T-helper 2 cell (primary cell): ENCODE measurements at places on chromosomes 6 and 20.

- DNase-seq: no peak
Observed at GRCh38 chr20:9974324-9974723, 60.5 kb upstream of the ANKEF1 start.

GRCh38 chr20:5356941-5357340, 40.2 kb upstream of the PROKR2 start:
- no peak for DNase-seq

GRCh38 chr6:166472636-166473035, 89.9 kb upstream of the MPC1 start:
- no peak for DNase-seq

- no peak for DNase-seq
Observed at GRCh38 chr6:71321314-71321713, 32.7 kb downstream of the OGFRL1 start.

DNA sequence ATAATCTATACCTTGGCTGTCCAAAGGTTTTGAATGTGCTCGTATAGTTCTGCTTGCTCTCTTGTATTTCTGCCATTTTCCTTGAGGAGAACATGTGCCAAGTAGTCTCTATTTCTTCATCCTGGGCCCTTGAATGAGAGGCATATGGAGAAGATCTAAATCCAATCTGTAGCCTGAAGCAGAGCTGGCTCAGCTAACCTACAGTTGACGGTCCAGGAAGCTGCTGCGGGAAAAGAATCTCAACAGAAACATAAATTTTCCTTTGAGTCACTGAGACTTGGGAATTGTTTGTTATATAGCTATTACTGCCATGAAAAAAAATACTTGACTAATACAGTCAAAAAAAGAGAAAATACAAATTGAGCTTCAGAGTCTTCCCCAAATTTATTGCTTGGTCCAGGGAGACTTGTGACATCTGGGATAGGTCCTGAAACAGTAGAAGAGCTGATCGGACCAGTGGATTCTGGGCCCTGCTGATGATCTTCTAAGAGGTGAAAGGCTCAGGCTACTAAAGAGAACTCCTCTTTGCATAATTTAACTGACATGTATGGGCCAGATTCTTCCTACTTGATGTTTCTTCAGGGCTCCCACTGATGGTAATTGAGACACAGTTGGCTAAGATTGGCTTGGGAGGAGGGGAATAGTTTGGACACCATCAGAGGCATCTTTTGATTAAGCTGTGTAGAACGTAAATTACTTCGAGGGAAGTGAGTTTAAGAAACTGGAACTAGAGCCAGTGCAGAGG, 29.9 kb upstream of the PLCB4 start:
- DNase-seq: no peak

DNA sequence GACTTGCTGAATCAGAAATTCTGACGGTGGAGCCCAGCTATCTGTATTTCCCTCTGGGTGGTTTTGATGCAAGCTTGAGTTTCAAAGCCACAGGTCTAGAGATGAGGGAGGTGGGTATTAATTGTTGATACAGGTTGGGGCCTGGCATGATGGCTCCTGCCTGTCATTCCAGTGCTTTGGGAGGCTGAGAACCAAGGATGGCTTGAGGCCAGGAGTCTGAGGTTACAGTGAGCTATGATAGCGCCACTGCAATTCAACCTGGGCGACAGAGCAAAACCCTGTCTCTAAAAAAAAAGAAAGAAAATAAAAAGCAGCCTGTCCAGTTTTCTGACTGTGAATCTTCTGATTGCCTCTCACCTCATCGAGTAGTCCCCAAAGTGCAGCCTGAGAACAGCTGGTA, 184.8 kb upstream of the SASH1 start:
- DNase-seq: no peak

DNA sequence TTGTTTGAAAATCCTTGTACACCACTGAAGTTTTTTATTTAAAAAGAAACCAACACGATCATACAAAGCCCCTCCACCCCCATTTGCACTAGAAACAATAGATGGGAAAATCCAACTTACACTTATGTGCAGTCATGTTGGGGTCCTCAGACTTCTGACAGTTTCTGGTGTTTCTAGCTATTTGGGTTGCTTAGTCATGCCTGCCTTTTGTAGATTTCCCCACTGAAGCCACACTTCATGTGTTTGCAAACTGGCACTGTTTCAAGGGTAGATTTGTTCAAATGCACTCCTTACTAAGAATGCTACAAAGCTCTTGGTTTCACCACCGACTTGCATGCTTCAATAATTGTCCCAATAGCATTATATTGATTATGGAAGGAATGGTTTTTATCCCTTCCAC, 1.5 kb downstream of the SH3BGRL2 start:
- DNase-seq: no peak

DNA sequence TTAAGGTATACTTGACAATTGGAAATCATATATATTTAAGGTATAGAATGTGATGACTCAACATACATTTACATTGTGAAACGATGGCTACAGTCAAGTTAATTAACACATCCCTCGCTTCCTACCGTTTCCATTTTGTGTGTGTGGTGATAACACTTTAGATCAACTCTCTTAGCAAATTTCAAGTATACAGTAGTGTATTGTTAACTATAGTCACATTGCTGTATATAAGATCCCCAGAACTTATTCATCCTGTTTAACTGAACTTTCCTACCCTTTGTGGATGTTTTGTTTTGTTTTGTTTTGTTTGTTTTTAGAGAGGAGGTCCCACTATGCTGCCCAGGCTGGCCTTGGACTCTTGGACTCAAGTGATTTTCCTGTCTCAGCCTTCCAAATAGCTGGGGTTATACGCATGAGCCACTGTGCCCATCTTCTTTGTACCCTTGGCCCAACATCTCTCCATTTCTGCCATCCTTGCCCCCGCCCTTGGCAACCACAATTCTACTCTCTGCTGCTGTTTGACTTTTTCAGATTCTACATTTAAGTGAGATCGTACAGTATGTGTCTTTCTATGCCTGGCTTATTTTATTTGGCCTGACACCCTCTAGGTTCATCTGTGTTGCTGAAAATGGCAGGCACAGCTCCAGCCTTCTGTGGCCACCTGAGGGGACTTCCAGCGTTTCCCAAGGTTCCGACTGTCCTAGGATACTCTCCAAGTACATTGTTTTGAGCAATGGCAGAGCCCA, 90.5 kb upstream of the SNX9 start:
- DNase-seq: no peak

DNA sequence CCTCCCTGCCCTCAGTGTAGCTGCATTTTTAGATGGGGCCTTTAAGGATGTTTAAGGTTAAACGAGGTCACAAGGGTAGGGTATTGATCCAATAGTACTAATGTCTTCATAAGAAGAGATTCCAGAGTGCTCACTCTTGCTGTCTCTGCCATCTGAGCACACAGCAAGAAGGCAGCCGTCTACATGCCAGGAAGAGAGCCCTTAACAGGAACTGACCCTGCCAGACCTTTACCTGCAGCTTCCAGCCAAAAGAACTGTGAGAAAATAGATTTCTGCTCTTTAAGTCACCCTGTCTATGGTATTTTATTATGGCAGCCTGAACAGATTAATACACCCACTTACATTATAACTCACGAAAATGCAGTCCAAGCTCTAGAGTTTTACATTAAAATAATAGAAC, 685.3 kb upstream of the MARCKS start:
- DNase-seq: no peak

DNA sequence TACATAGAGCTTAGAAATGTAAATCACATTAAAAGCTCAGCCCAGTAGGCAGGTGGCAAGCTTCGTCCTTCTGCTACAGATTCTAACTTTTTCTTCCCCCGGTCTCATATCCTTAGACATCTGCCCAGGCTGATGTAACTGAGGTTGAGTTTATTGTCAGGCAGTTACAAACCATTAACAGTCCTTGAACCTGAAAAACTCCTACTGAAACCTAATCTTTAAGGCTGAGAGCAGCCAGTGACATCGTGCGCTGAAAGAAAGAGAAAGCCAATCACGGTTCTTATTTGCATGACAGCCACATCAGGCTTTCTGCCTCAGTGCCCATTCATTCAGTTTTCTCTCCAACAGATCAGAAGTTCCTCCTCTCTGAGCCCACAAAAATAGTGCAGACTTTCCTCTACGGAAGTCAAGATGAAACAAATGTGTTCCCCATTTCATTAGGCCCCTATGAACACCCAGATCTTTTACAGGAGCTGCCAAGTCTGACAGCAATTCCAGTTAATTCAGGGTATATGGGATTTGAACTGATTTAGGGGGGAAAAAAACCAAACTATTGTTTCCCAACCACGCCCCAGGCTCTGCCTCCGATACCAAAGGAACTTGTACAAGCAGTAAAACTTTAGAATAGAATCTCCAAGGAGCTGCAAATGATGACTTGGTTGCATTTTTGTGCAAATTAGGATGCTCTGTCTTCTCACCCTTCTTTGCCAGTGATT, at the start of gene NHSL1:
NHSL1 (minus strand) TSS at position 192 of the 716 bp plus-strand sequence. CDS start 204 bp downstream, outside the sequence.
- DNase-seq: no peak

DNA sequence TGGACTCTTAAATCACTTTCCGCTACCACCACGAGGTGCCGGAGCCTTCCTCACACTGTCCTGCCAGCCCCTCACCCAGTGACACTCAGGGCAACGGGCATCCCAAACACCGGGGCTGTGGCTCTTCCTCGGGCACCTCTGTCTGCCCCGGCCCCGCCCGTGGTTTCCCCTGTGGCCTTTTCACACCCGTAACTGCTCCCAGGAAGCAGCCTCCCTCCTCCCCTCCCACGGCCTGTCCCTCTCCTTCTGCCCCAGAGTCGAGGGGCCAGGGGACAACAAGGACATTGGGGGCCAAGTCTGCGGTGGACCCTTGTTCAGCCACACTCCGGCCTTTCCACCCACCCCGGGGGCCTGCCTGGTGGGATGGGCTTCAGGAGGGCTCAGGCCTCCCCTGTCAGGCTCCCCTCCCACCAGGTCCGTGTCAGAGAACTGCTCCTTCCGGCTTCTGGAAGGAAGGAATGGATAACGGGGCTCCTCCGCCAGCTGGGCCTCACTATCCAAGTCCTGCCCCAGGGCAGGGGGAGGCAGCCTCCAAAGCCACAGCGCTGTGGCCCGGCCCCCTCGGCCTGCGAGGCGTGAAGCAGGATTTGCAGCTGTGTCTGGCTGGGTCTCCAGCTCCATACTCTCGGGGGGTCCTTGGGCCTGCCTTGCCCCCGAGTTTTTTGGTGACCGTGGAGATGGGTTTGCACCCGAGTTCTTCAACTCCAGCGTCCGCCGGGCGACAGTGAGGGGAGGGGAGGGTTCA, 54.7 kb upstream of the CHRNA4 start:
- DNase-seq: no peak

DNA sequence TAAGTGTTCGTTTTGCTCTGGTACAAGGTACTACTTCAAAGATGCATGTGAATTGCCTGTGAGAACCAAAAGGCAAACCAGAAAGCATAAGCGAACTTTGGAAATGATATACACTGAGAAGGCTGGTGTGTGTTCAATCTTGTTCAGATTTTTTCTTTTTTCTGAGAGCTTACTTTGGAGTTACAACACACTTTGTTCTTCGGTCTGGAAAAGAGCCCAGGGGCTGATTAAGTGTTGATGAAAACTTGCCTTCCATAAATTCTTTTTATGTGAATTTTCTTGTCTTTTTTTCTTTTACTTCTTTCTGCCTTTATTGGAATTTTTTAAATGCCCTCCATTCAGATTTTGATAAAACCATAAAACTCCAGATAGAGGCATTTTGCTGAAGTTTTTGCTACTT, 395.1 kb upstream of the SASH1 start:
- no peak for DNase-seq

DNA sequence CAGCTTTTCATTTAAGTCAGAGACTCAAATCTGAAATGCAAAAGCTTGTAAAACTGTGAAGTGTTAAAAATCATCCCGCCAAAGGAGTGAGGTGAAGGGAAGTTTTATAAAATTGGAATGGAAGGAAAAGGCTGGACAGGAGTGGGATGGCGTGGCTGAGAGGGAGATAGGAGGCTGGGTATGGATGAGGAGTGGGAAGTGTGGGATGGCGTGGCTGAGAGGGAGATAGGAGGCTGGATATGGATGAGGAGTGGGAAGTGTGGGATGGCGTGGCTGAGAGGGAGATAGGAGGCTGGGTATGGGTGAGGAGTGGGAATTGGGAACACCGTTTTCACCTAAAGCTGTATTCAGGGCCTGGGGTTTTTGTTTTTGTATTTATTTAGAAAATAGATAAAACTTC, 59.4 kb upstream of the NKX2-2 start:
- no peak for DNase-seq

GRCh38 chr20:38919683-38920082, 6.5 kb upstream of the FAM83D start:
- DNase-seq: no peak

DNA sequence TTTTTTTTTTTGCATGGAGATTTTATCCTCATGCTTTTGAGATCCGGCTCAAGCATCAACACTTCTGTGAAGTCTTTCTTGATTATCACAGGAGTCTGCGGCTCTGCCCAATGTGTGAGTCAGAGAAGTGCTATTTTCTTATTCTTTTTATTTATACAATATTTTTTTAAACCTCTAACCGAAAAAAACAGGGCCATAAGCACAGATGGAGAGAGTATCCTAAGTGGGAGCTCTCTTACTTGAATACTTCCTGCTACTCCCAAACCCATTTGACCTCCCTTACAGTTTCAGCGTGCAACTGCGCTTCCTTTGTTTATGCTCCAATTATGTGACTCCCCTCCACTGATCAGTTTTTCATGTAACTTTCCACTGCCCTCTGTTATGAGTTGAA, 8.7 kb upstream of the ATXN1 start:
- DNase-seq: no peak

GRCh38 chr6:137155830-137156229, 17.6 kb downstream of the IL22RA2 start:
- no peak for DNase-seq

DNA sequence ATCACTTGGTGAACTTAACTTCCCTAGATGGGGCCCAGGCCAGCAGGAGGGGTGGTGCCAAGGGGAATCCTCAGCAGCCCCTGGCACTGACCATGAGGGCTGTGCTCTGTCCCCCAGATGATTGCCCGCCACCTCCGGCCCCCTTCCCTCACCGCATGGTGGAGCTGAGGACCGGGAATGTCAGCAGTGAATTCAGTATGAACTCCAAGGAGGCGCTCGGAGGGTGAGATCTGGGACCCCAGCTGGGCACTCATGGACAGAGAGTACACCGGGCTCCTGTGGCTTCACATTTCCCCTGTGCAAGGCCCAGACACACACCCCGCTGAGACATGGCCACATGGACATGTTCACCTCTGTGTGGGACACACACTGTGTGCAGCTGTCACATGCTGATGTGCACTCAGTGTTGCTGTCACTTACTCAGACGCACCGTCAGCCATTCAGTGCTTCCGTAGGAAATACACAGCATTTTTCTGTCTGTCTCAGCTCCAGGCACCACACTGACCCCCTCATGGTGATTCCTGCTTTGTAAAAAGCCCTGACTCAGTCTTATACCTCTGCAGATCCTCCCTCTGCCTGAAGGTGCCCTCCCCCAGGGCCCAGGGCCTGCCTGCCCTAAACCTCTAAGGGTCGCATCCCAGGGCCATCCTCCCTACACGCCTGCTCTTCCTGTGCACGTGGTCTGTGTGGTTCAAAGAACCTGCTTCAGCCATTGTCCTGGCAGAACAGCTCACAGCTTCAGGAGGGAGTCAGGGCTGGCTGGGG, 4.4 kb downstream of the MYLK2 start:
- no peak for DNase-seq

DNA sequence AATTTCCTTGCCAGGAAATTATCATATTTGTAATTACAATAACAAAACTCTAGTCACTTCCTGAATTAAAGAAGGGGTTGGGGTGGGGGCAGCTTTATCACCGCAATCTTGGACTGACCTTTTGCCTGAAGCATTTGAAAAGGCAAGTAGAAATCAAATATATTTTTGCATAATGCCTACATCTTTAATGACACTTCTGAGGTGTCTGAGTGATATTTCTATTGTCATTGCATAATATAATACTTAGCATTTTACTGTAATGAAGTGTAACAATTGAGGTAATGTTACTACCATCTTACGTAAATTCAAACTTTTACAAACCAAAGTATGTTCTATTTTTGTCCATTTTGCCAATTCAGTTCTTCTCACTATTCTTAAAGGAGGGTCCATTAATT, 65.2 kb downstream of the SYNE1 start:
- DNase-seq: no peak
